Stimulated activated CD8-positive, alpha-beta memory T cell treated with anti-CD3 and anti-CD28 coated beads, Interleukin-15, amount 100 ng/mL, for 4 hours (primary cell): ENCODE measurements at places on chromosomes 3 and 15.

DNA sequence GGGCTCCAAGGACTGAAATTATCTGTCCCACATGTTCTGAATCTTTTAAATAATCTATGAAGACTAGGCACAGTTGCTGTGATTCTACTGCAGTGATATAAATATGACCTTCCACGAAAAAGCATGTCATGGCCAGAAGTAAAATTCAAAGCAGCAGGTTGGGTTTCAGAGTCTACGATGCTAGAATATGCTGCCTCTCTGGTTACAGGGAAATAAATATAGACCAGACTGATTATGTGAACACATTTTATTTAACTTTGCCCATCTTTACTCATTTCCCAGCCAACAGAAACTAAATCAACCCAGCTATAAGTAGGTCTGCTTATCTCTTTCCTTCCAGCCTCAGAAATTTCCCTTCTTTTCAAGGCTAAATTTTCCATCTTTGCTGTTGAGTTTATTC is 19.9 kb upstream of the TM6SF1 start:
- no peak for DNase-seq

- DNase-seq, result no peak
These were observed 363.6 kb downstream of the RORA start for GRCh38 chr15:60865507-60865906.

GRCh38 chr3:167066977-167067786 is 312.9 kb downstream of the ZBBX start:
- no peak for DNase-seq

- DNase-seq, result no peak
These were observed 58.7 kb downstream of the IFT80 start for GRCh38 chr3:160340351-160340750.

DNA sequence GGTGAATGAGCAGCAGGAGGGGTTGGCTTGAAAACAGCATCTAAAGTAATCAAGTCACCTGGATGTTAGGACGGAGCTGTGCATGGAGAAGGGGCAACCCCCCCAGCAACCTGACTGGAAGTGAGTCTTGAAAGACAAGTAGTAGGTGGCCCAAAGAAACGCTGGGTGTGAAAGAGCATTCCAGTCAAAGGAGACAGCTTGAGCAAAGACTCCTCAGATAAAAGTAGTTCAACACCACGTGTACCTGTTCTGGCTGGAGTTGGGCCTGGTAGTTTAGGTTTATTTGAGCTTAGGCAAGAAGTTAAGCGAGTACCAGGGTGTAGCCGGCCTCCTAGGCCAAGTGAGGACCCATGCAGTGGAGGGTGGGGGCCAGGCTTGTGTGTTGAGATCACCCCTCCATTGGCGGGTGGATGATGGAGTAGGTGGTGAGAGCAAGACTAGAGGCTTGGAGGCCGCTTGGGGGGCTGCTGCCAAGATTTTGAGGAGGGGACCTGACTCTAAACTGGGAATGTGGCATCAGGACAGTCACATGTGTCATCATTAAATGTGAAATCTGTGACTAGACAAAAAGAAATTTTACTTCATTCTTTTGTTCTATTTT is 61.3 kb downstream of the ABHD2 start:
- DNase-seq, result no peak

DNA sequence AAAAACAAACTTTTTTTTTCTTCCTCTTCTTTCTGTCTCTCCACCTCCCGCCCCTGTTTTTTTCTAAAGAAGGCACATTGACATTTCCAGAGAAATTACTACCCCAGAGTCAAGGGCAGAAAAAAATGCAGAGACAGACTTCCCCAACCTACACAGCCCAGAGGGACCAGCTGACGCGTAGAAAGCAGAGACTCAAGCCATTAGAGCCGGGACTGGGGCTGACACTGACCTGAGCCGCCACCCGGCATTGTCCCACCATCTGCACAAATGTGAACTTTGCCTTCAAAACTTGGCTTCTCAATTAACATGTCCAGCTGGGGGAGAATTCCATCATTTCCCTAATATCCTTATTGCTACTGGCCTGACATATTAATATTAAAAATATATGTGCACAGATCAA is 385.6 kb downstream of the NR2F2 start:
- no peak for DNase-seq
